ENCODE measurements at places on chromosomes 13 and 19.

DNA sequence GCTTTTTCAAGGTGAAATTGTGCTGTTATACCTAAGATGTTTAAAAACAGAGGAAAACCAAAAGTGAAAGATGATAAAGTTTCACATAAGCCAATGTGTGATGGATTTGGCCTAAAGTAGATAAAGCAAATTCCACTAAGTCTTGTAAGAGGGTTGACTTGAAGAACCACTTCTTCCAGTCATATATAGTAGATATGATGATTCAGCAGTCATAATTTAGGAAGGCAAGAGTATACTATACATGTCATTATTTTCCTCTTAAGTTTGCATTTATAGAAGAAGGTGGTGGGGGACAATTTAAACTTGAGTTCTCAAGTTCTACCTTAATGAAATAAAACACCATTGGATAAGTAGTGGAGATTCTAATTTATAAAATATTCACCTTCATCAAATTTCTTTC lies 37.3 kb downstream of the PHF11 start:
- no peak for DNase-seq

DNA sequence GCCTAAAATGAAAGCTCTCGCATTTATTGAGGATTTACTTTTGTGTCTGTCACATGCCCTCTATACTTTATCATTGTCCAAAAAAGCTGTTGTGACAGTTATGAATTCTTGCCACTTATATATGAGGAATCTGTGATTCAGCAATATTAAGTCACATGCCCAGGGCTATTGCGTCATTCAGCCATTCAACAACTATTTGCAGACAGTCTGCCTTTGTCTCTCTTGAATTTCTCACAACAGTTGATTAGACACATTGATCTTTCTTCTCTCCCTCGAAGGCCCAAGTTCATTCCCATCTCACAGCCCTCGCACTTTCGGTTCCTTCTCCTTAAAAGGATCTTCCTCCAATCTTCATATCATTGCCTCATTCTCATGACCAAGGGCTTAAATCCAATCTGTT lies 342.6 kb downstream of the MZT1 start:
- DNase-seq, result no peak

- DNase-seq, result peak; percentile 90
Measured at GRCh38 chr13:98977568-98978265, at the start of gene DOCK9. TSS of gene DOCK9 (minus strand) at chr13:98978064. CDS start at chr13:98977909, 155 bp downstream.

- DNase-seq, result no peak
Measured at GRCh38 chr13:39040206-39040605, 1.9 kb downstream of the NHLRC3 start.

DNA sequence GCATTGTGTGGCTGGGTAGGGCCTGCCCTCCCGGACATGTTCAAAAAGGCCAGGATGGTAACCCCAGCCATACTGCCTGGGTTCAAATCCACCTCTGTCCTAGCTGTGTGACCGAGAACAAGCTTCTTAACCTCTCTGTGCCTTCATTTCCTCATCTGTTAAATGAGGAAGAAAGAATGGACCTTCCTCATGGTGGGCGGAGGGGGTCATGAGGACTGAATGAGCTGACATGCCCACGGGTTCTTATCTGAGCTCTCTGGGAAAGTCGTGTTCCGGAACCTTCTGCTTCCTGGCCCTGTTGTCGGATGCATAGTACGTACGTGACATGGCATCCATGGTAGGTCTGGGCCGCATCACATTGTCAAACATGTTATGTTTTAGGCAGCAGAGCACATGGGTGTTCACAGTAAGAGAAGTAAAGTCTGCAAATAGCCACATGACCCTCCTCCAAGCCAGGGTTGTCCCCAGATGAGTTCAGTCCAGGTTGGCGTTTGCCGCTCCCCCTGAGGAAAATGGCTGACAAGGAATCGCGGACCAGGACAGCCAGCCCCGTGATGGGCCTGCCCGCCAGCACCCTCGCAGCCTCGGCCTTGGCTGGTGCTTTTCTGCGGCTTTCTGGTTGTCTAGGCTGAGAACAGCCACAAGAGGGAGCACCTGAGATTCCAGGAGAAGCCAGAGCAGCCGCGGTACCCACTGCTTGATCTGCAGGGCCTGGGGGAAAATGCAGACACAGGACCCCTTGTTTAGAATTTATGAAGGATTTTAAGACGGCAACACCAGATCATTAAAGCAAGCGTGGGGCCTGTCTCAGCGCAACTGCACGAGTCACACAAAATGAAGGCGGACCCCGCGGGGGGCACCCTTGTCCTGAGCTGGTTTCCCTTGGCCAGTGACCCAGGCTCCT lies 2.4 kb upstream of the NTN5 start:
- peak; percentile 96 for DNase-seq

DNA sequence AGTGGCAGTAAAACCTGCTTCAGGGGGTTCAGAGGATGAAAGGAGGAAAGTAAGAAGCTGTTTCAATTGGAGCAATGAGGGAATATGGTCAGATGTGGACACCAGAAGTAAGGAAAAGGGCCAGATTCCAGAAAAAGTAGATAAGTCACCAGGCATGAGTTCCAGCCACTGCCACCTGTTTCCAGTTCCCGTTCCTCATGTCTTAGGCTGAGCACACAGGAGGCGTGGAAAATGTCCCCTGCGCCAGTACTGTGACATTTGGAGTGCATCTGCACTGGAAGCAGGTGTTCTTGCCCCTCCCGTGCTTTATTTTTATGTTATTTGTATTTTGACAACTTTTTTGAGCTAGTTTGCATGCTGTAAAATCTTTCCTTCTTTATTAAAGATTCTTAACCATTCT lies 25.3 kb downstream of the LMO7 start:
- DNase-seq, result peak; percentile 37

GRCh38 chr13:29884671-29885430 lies 34.4 kb upstream of the UBL3 start:
- no peak for DNase-seq

DNA sequence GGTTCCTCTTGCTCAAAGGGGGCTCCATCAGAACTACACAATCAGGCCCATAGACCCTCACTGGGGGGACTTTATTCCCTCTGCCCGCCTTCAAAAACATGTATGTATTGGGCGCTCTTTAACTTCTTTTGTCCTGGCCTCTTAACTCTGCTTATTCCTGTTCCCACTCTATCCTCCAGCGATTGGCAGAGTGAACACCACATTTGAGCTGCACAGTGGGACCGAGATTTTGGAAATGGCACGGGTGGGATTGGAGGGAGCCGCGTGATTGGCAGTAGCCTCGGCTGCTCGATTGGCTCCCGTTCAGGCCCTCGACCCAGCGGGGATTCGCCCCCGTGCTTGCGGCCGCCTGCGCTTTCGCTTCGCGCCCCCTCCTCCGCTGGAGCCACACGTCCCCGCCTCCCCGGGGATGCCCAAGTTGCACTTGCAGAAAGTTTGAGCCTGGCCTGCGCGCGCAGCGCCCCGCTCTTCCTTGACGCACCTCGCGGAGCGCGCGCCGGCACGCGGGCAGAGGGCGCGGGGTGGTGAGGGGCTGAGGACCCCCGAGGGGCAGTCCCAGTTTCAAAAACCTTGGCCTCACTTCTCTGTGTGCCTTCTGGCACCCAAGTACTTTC lies at the start of gene ZIC5:
Gene ZIC5 (minus strand): TSS at position 192 of the 614 bp plus-strand sequence. CDS start 164 bp downstream, at position 28.
- no peak for DNase-seq

GRCh38 chr19:33806434-33806881 lies 9.8 kb downstream of the KCTD15 start:
- DNase-seq, result peak; percentile 28

- DNase-seq, result no peak
Measured at GRCh38 chr19:33641261-33641660, 19.5 kb downstream of the CHST8 start.

GRCh38 chr19:58361900-58362271 lies 665 bp downstream of the ZNF497 start:
- no peak for DNase-seq

GRCh38 chr19:18300930-18301717 lies 19.7 kb upstream of the JUND start:
- peak; percentile 77 for DNase-seq

- no peak for DNase-seq
Measured at GRCh38 chr13:114286808-114287207, 5.4 kb downstream of the UPF3A start.

DNA sequence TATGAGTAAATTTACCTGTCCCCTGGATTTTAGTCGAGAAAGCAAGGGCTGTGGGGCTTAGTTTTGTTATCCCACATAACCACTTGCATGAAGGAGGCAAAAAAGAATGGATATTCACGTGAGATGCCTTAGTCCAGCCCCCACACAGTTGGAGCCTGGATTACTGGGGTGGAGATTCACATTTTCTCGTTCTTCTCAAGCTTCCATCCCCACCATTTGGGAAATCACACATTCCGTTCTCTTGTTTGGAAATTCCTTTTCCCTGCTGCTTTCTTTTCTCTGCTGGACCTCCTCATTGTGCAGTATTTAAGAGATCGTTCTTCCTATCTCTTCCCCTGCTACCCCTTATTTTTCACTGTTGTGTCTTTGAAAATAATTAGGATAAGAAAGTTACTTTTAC lies 45.1 kb upstream of the FARP1 start:
- DNase-seq, result no peak

- no peak for DNase-seq
Measured at GRCh38 chr13:96636001-96636709, 358.1 kb downstream of the OXGR1 start.

GRCh38 chr19:8196271-8196927 lies 12.8 kb upstream of the CERS4 start:
- no peak for DNase-seq

DNA sequence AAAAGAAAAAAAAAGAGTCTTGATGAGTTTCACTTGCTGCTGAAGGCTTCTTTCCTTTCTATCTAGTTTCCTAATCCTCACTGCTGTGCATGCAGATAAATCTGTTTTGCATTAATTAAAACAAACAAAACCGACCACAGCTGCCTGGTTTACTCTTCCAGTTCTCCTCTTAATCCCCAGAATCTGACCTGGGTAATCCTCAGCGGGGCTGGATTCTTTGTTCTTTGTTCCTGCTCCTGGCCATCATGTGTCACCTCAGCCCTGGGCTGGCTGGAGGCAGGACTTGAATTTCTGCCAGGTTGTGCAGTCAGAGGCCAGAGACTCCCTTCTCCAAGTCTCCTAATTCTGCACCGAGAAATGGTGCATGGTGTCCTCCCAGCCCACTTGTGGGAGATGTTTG lies 52.2 kb upstream of the CYP4F8 start:
- DNase-seq, result peak; percentile 53

DNA sequence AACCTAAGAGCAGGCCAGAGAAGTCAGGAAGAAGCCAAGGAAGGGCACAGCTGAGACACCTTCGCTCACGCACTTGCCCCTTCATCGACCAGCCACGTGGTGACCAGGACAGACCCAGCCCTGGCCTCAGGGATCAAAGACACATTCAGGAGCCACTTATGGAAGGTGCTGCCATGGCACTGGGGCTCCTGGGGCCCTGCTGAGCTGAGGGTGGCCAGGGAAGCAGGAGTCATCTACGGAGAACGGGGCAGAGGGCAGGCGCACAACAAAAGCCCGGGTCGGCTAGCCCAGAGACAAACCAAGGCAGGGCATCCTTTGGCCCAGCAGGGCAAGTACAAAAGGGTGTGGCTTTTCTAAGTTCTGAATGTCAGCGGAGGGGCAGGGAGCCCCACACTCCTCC lies 2.3 kb downstream of the PLPP2 start:
- no peak for DNase-seq

DNA sequence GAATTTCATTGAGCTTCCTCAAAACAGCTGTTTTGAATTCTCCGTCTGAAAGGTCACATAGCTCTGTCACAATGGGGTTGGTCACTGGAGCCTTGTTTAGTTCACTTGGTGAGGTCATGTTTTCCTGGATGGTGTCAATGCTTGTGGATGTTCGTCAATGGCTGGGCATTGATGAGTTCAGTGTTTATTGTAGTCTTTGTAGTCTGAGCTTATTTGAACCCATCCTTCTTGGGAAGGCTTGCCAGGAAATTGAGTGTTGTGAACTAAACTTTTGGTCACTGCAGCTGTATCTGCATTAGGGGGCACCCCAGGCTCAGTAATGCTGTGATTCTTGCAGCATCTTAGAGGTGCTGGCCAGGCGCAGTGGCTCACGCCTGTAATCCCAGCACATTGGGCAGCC lies 22.0 kb downstream of the BLOC1S3 start:
- peak; percentile 39 for DNase-seq

All from tongue (tissue), 3 donors.